ENCODE measurements at places on chromosomes 1 and 21.

DNA sequence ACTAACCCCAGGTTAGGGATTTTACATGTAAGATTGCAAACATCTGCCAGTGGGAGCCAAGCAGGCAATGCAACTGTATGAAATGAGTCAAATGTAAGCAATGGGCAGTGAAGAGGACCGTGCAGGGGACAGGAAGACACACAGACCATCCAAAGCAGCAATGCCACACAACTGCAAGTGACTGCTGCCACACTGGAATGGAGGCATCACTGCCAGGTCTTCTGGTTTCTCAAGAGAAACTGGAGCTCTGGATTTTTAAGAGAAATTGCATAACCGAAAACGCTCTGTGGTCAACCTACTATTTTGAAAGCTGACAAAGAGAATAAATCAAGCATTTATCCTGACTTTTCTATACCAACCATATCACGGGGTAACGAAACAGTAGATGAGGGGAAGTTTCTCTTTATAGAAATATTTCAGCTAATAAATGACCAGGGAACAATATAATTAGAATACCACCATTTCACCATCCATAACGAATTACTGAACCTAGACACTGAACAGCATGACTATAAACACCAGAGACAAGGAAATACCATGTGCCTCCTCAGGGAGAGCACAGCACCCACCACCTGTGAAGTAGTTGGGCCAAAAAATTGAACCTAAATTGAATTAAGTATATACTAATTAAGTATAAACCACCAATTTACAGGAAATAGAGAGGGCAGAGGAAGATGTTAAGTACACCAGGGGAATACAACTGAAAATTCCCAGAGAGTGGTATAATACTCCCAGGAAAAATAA is 4.4 kb downstream of the AK2 start:
- peaks cover 16% of the 10 kb centered on the region for H3K4me1 ChIP-seq
- DNase-seq: no peak
- peaks cover 2% of the 10 kb centered on the region for H3K36me3 ChIP-seq
- H3K27ac ChIP-seq: no peak overlapping the region
- no peaks in the 10 kb centered on the region for H3K27me3 ChIP-seq
- no peak overlapping the region for H3K4me3 ChIP-seq

- no peak overlapping the region for H3K4me3 ChIP-seq
- no peaks in the 10 kb centered on the region for H3K27me3 ChIP-seq
- no peaks in the 10 kb centered on the region for H3K4me1 ChIP-seq
- no peak overlapping the region for H3K27ac ChIP-seq
- no peak for DNase-seq
Measured at GRCh38 chr21:36446301-36446700, 33.6 kb downstream of the CLDN14 start.

- H3K36me3 ChIP-seq: no peaks in the 10 kb centered on the region
- DNase-seq: no peak
- H3K27me3 ChIP-seq: no peaks in the 10 kb centered on the region
- no peak overlapping the region for H3K4me3 ChIP-seq
Measured at GRCh38 chr1:242787968-242788367, 263.5 kb upstream of the PLD5 start.

- H3K27ac ChIP-seq: no peak overlapping the region
- peaks cover 3% of the 10 kb centered on the region for H3K4me1 ChIP-seq
- H3K36me3 ChIP-seq: no peaks in the 10 kb centered on the region
- DNase-seq: peak; percentile 11
Measured at GRCh38 chr1:20552728-20553445, 514 bp downstream of the FAM43B start.

DNA sequence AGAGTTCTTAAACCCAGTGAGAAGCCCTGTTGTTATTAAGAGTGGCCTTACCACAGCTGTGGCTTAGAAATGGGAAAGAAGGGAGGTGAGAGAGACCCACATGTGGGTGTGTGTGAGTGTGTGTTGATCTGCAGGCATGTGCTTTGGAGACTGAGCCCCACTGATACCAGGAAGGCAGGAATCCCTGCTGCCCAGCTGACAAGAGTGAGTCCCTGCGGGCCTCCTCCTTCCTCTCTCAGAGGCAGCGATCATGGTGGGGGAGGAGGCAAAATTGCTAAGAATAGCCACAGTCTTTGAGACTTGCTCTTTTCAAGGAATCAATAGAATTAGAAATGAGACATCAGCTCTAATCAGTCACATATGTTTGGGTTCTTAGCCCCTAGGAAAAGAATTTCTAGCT is 87.0 kb upstream of the WARS2 start:
- no peaks in the 10 kb centered on the region for H3K4me1 ChIP-seq
- no peaks in the 10 kb centered on the region for H3K27me3 ChIP-seq
- H3K36me3 ChIP-seq: no peaks in the 10 kb centered on the region
- DNase-seq: no peak
- no peak overlapping the region for H3K27ac ChIP-seq

- no peak for DNase-seq
- no peaks in the 10 kb centered on the region for H3K27me3 ChIP-seq
- H3K36me3 ChIP-seq: no peaks in the 10 kb centered on the region
- H3K27ac ChIP-seq: no peak overlapping the region
Measured at GRCh38 chr1:27026621-27027574, 14.2 kb upstream of the TENT5B start.

DNA sequence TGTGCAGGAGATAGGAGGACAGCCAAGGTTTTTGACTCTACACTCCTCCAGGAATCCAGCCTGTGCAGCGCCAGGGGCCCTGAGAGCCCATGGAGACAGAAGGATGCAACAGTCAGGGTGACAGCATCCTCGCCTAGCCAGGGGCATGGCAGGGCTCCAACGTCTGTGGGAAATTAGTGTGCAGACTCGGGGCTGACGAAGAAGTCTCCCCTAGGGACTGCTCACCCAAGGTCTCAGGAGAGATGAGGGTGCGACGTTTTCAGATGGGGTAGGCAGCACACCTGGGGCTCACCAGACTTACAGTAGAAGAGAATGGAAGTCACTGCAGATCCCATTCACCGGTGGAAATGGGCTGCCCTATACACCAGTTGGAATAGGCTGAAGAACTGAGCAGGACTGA is 241.7 kb downstream of the SETD4 start:
- no peaks in the 10 kb centered on the region for H3K4me1 ChIP-seq
- H3K27ac ChIP-seq: no peak overlapping the region
- H3K4me3 ChIP-seq: no peak overlapping the region
- H3K36me3 ChIP-seq: no peaks in the 10 kb centered on the region
- H3K27me3 ChIP-seq: no peaks in the 10 kb centered on the region

DNA sequence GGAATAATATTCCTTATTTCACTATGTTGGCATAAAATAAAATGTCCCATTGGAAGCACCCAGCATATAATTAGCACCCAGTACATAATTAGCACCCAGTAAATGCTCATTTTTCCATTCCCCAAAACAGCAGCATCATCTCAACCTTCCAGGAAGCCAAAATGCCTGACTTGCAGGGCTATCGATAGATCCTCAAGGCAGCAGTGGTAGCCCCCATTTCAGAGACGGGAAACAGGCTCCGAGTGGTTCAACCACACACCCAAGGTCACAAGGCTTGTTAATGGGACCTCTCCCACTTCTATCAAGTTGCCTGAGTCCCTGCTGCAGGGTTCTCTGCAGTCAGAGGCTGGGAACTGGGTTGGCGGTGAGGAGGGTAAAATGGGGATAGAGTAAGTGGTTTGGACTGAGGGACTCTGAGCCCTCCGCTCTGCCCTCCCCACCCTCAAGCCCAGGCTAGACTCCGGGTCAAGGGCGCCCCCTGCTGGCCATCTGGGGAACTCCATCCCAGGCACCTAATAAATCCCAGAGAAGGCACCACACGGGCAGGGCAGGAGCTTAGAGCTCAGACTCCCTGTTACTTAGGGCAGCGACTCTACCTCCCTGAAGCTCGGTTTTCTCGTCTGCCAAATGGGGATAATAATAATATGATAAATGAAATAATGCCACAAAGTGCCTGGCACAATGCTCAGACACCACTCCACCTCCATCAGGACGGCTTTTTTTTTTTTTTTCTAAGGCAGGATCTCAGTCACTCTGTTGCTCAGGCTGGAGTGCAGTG is 21.9 kb upstream of the LAPTM5 start:
- no peaks in the 10 kb centered on the region for H3K36me3 ChIP-seq
- H3K4me3 ChIP-seq: no peak overlapping the region
- no peak overlapping the region for H3K27ac ChIP-seq
- no peaks in the 10 kb centered on the region for H3K27me3 ChIP-seq

- no peak overlapping the region for H3K27ac ChIP-seq
- no peak overlapping the region for H3K4me3 ChIP-seq
- H3K4me1 ChIP-seq: no peaks in the 10 kb centered on the region
Measured at GRCh38 chr1:35180776-35181374, 12.1 kb downstream of the SFPQ start.

- no peak overlapping the region for H3K27ac ChIP-seq
- peaks cover 4% of the 10 kb centered on the region for H3K4me1 ChIP-seq
- no peak overlapping the region for H3K4me3 ChIP-seq
- no peaks in the 10 kb centered on the region for H3K36me3 ChIP-seq
- no peak for DNase-seq
Measured at GRCh38 chr1:206801467-206801866, 29.2 kb upstream of the IL10 start.

- H3K4me1 ChIP-seq: no peaks in the 10 kb centered on the region
- no peak overlapping the region for H3K27ac ChIP-seq
- H3K4me3 ChIP-seq: no peak overlapping the region
Measured at GRCh38 chr21:30447056-30447455, 7.0 kb downstream of the KRTAP15-1 start.

DNA sequence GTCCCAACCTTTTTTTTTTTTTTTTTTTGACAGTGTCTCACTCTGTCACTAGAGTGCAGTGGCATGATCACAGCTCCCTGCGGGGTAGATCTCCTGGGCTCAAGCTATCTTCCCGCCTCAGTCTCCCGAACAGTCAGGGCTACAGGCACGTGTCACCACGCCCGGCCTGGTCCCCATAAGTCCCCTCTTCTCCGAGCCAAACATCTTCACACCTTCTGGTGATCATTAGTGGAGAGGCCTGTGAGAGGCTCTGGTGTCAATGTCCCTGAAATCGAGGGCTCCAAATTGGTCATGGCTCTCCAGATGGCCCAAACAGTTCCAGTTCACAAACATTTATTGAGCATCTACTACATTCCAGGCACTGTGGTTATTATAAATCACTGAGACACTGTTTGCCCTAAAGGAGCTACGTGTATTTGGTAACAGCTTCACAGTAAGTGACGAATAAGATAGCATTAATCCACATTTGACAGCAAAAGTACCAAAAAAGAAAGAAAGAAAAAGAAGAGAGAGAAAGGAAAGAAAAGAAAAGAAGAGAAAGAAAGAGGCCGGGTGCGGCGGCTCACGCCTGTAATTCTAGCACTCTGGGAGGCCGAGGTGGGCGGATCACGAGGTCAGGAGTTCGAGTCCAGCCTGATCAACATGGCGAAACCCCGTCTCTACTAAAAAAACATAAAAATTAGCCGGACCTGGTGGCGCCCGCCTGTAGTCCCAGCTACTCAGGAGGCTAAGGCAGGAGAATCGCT is 867 bp upstream of the TIMM17A start:
- peaks cover 15% of the 10 kb centered on the region for H3K4me1 ChIP-seq
- peak overlapping the region; percentile 75 for H3K4me3 ChIP-seq
- peaks cover 3% of the 10 kb centered on the region for H3K36me3 ChIP-seq
- DNase-seq: peak; percentile 26
- H3K27me3 ChIP-seq: no peaks in the 10 kb centered on the region

GRCh38 chr1:45793942-45794604 is 9.3 kb upstream of the MAST2 start:
- no peaks in the 10 kb centered on the region for H3K27me3 ChIP-seq
- no peak overlapping the region for H3K4me3 ChIP-seq
- no peaks in the 10 kb centered on the region for H3K36me3 ChIP-seq
